Stimulated activated CD4-positive, alpha-beta T cell treated with anti-CD3 and anti-CD28 coated beads, TNF-alpha, amount 100 ng/mL, for 48 hours (primary cell): ENCODE measurements at places on chromosomes 1 and 21.

- DNase-seq: no peak
These were observed 288.3 kb downstream of the TM2D1 start for GRCh38 chr1:61436491-61437120.

DNA sequence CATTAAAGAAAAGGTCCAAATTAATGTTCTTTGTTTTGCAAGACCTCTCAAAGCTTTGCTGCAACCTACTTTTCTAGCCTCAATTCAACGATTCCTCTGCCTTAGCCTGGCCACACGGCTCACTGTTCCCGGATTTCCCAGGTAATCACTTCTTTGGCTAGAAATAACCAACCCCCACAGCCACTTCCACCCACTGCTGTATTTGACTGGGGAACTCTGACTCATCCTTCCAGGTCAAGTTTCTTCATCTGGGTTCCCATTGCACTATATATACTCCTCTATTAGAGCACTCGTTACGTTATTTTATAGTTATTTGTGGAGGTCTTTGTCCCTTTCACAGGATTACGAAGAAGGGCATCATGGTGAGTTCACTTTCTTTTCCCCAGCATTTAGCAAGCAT is 185.9 kb downstream of the CACNA1E start:
- no peak for DNase-seq

- no peak for DNase-seq
These were observed 459.1 kb downstream of the DPYD start for GRCh38 chr1:97461782-97462181.

- no peak for DNase-seq
These were observed 123.4 kb downstream of the ETS2 start for GRCh38 chr21:38929142-38929541.

GRCh38 chr21:33825419-33825818 is 90.2 kb downstream of the ATP5PO start:
- DNase-seq: no peak

DNA sequence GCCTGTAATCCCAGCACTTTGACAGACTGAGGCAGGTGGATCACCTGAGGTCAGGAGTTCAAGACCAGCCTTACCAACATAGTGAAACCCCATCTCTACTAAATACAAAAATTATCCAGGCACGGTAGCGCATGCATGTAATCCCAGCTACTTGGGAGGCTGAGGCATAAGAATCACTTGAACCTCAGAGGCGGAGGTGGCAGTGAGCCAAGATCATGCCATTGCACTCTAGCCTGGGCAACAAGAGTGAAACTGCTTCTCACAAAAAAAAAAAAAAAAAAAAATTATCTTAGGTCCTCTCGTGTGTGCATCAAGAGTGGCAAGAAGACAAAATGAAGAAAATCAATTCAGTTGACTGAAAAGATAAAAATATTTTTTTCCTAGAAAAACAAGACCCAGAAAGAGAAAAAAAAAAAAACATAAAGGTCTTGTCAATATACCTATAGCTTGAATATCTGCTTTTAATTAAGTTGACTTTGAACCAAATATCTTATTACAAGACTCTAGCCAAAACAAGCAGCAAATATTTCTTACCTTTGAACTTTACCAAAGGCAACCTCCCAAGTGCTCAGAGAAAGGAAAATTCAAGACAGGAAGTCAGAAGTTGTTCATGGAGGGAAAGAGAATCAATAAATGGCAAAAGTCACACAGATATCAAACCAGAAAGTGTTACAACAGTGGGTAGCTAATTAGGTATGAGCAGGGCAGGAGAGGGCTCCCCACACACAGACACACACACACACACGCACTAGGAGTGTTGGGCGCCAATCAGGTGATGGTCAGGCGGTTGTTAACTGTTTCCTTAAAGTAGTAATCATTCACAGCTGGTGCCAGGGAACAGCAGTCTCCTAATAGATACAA is 29.6 kb downstream of the ITLN2 start:
- DNase-seq: no peak

GRCh38 chr1:149979972-149980540 is 30.5 kb downstream of the OTUD7B start:
- DNase-seq: no peak

GRCh38 chr1:21362096-21362495 is 71.8 kb upstream of the ECE1 start:
- no peak for DNase-seq

DNA sequence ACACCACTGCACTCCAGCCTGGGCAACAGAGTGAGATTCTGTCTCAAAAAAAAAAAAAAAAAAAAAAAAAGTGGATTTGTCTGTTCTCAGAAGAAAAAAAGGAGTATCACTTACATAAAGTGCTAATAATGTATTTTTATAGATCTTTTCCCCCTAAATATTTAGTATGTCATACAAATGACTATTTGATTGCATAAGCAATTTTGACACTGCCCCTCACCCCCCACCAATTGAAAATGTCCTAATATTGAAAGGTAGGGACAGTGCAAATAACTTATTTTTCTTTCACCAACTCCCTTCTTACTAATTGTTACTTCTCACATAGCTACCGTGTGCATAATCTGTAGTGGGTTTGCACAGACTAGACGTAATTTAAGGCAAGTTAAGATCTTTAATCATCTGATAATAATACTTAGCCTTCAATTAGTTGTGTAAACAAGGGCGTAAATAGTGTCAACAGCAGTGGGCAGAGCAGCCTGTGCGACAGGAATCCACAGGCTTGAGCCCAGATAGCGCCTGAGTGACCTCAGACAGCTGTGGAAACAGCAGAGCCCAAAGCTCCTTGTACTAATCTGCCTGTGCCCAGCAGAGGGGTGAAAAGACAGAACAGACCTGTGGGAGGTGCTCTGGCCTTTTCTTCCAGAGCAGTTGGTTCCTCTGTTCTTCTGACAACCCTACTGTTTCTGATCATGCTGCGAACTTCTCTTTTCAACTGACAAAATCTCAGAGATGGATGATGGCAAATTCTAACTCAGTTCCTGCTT is 4.5 kb upstream of the IER5 start:
- no peak for DNase-seq

- DNase-seq: peak; percentile 53
These were observed 260.5 kb downstream of the PRDM2 start for GRCh38 chr1:13960375-13960987.
